ENCODE measurements at places on chromosomes 7 and 10.

DNA sequence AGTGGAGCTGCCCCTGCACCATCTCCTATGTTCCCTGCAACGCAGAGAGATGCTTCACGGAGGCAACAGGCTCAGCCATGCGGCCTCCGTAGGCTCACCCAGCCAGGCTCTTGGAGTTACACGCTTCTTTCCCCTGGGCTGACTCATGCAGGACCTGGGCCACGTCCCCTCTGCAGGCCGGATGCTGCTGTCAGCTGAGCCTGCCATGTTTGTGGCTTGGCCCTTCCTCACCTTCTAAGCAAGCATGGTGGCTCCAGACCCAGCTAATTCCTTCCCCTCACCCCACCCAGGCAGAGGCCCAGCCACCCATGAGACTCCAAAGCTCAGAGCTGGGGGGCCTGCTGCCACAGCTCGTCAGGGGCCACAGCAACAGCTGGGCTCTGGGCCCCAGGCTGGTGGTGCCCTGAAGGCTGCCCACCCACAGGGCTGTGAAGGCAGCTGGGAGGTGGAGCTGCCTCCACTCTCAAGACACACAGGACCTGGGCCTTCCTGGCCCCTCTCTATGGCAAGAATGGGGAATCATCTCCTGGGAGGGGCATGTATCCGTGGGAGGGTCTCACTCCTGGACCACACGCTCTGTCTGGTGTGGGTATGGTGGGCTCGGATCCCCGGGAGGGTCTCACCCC is 219.6 kb downstream of the ELFN1 start:
- no peak for DNase-seq

GRCh38 chr10:6924166-6924565 is 344.1 kb upstream of the PRKCQ start:
- DNase-seq = no peak

GRCh38 chr7:70647801-70648498 is 484.0 kb upstream of the GALNT17 start:
- peak; percentile 5 for DNase-seq

GRCh38 chr10:100718197-100718742 is 27.1 kb upstream of the PAX2 start:
- DNase-seq = no peak

DNA sequence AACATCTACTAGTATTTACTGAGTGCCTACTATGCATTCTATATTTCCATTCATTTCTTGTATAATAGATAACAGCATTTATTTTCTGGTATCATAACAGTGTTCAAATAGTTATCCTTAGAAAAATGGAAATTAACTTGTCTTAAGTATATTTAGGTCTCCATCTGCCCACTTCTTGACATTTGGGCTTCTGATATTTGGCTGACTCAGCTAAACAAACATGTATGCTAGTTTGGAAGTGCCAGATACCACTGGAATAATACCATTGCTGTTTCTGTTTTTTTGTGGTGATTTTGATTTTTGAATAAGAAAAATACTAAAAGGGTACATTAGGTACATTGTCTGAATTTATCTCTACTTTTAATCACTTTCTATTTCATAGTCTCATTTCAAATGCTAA is 169.2 kb downstream of the ST7 start:
- DNase-seq = no peak

DNA sequence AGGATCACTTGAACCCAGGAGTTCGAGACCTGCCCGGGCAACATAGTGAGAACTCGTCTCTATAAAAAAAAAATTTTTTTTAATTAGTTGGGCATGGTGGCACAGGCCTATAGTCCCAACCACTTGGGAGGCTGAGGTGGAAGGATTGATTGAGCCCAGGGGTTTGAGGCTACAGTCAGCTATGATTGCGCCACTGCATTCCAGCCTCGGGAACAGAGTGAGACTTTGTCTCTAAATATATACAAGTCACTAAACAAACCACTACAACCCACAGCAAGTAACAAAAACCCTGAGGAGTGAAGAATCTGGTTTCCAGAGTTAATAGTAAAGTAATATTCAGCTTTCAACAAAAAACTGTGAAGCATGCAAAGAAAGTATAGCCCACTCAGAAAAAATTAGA is 32.7 kb upstream of the HHEX start:
- no peak for DNase-seq

DNA sequence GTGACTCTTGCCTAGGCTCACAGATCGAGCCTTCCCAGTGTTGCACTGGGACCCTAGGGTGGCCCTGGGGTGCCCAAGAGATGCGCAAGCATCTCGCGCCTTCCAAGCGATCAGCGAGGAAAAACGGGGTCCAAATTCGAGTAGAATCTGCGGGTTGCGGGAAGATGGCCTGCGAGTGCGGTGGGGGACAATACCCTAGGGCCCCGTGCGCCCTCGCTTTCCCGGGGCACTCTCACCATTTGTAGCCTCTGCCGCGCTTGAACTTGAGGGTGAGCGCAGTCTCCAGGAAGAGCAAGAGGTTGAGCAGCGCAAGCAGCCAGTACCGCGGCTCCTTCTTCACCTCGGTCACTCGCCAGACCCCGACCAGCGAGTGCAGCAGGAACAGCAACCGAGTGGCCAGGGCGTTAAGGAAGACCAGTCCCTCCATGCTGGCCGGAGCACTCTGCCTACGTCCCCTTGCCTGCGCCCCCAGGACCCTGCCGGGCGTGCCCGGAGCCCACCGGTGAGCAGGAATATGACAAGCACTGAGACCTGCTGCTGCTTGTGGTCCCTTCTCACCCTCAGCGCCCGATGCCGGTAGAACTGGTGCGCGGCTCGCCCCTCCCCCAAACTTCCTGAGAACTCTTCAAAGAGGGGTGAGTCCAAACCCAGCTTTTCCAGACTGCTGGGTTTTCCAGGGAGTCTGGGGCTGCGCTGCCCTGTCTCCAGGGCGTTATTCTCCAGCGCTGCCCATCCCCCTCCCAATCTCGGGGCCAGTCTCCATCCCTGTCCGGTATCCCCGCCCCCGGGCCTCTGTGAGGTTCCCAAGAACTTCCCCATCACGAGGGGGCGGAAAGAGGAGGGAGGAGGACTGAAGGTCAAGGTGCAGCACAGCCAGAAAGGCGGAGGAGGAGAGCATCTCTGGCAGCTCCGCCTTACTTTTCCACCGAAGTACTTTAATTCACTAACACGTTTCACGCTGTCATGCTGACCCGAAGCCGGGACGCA is at the start of gene TMEM26:
TMEM26 (minus strand) TSS at position 727 of the 987 bp plus-strand sequence; CDS start at position 427, 300 bp downstream.
- no peak for DNase-seq

DNA sequence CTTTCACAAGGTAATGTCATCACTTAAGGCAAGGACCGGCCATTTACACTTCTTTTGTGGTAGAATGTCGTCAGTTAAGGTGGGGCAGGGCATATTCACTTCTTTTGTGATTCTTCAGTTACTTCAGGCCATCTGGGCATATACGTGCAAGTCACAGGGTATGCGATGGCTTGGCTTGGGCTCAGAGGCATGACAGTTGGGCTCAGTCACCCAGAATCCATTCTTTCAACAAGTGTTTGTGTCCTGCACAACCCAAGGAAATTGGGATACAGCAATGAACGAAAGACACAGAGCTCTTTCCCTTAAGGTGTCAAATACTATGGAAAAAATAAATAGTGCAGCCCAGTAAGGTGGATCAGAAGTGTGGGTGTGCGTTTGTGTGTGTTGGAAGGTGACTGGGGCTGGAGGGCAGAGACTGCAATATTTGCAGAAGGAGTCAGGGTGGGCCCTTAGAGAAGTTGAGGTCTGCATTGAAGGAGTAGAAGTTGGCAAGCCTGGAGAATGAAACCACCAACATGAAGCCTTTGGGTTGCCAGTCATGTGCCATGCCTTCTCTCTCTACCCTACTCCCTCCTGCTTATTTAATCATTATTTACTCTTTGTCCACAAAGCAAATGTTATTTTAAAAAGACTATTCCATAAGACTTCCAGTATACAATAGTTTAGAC is 222.8 kb upstream of the PRKCQ start:
- no peak for DNase-seq

DNA sequence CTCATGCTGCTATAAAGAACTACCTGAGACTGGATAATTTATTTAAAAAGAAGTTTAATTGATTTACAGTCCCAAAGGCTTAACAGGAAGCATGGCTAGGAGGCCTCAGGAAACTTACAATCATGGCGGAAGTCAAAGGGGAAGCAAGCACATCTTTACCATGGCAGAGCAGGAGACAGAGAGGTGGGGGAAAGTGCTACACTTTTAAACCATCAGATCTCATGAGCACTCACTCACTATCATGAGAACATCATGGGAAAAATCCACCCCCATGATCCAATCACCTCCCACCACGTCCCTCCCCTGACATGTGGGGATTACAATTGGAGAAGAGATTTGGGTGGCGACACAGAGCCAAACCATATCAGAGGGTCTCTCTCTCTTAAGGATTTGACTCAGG is 108.6 kb upstream of the PODXL start:
- no peak for DNase-seq

GRCh38 chr7:99642027-99642426 is 25.3 kb downstream of the ZSCAN25 start:
- no peak for DNase-seq

GRCh38 chr10:111989136-111989911 is 194.2 kb downstream of the GPAM start:
- DNase-seq = no peak

- DNase-seq = no peak
Observed at GRCh38 chr7:157651366-157652160, 314.8 kb downstream of the DNAJB6 start.

DNA sequence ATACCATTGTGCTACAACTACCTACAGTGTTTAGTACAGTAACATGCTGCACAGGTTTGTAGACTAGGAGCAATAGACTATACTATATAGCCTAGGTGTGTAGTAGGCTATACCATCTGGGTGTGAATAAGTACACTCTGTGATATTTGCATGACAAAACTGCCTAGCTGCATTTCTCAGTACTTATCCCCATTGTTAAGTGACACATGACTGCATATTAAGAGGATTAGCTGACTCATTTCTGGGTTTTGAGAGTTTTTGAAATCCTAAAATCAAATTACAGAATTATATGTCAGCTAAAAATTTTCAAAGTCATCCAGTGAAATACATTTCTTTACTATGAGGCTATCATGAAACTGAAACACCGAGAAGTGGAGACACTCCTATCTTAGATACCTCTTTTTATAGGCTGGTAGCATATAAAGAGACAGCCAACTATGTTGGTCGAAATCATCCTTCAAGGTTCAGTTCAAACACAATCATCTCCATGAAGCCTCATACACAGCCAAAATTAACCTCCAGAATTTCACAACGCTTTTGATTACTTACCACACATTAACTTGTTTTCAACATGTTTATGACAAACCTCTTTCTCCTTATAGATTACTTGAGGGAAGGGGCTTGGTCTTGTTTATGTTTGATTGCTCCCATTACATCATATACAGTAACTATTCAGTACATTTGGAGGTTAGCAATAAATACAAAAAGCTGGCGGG is 89.8 kb upstream of the ANK3 start:
- DNase-seq = no peak

DNA sequence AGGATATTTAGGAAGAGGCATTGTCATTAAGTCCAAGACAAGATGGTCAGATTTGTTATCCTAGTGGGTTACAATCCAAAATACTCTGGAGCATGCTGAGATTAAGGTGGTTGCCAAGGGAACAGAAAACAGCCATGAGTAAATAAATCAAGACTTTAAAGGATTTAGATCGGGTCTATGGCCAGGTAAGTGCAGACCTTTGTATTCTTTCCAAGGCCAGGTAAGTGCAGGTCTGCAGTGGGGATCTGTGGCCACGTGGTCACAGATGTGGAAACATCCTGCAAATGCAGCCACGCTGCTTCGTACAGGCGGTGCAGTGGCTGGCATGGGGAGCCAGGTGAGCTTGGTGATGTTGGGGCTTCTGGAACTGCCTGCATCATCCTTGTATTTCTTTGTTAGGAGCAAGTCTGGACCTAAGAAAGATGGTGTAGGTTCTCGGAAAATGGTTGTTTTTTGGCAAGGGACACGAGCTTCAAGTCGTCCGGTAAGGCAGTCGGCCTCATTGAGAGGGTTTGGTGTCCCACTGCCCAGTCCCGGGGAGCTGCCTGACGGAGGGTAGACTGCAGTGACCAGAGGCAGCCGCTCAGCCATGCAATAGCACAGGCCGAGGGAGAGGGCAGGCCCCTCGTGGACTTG is 21.8 kb downstream of the ZNF775 start:
- no peak for DNase-seq

DNA sequence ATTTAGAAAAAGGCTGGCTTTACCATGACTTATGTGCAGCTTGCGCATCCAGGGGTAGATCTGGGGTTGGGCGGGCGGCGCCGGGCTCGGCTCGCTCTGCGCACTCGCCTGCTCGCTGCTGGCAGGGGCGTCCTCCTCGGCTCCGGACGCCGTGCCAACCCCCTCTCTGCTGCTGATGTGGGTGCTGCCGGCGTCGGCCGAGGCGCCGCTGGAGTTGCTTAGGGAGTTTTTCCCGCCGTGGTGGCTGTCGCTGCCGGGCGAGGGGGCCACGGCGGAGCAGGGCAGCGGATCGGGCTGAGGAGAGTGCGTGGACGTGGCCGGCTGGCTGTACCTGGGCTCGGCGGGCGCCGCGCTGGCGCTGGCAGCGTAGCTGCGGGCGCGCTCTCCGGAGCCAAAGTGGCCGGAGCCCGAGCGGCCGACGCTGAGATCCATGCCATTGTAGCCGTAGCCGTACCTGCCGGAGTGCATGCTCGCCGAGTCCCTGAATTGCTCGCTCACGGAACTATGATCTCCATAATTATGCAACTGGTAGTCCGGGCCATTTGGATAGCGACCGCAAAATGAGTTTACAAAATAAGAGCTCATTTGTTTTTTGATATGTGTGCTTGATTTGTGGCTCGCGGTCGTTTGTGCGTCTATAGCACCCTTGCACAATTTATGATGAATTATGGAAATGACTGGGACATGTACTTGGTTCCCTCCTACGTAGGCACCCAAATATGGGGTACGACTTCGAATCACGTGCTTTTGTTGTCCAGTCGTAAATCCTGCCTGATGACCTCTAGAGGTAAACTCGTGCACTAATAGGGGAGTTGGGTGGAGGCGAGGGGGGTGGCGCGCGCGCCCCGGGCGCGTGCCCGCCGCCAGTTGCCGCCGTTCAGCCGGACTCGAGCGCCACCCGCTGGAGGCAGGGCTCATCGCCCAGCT is at the start of gene HOXA5:
HOXA5 (minus strand) TSS at position 659 of the 927 bp plus-strand sequence; CDS start at position 585, 74 bp downstream.
- no peak for DNase-seq
